ENCODE measurements at places on chromosomes 7 and 10.

GRCh38 chr7:18756378-18757050 lies 261.0 kb downstream of the HDAC9 start:
- no peak overlapping the region for H3K27ac ChIP-seq
- peaks cover 2% of the 10 kb centered on the region for H3K36me3 ChIP-seq
- H3K4me1 ChIP-seq = no peaks in the 10 kb centered on the region

- no peaks in the 10 kb centered on the region for H3K4me1 ChIP-seq
- peaks cover 23% of the 10 kb centered on the region for H3K27me3 ChIP-seq
- H3K4me3 ChIP-seq = no peak overlapping the region
- no peak for DNase-seq
Measured at GRCh38 chr10:124213899-124214510, 120.6 kb upstream of the CHST15 start.

DNA sequence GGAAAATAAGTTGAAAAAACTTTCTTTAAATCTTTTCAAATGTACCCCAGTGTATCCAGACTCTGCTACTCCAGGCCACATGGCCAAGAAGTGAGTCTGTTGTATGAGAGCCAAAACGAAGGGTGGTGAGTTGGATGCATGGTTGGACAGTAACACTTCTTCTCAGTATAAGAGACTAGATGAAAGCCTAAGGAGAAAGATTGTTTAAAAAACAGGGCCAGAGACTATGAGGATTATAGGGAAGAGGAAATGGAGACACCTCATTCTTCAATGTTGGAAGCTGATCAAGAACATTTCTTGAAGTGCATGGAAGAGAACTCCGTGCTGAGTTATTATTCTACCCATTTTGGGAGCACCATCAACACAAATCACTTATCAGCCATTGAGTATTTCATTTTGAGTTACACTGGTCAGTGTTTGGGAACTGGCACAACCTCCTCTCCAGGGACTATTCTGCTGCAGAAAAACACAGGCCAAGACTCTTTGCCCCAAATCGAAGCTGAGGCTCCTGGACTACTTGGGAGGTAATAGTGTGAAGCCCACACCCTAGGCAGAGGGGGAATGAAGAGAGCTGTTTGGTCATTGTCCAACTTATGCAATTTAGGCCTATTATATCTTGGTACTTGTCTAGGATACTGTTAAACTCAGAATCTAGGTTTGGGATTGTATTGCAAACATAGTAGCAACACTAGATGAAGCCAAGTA lies 123.0 kb upstream of the SEC61G start:
- DNase-seq = no peak
- H3K27me3 ChIP-seq = peaks cover 20% of the 10 kb centered on the region
- no peaks in the 10 kb centered on the region for H3K36me3 ChIP-seq
- H3K4me3 ChIP-seq = no peak overlapping the region
- H3K4me1 ChIP-seq = no peaks in the 10 kb centered on the region

GRCh38 chr7:36165059-36165458 lies 12.0 kb downstream of the EEPD1 start:
- no peaks in the 10 kb centered on the region for H3K27me3 ChIP-seq
- H3K36me3 ChIP-seq = no peaks in the 10 kb centered on the region
- no peaks in the 10 kb centered on the region for H3K4me1 ChIP-seq
- DNase-seq = no peak

- no peak overlapping the region for H3K27ac ChIP-seq
- H3K36me3 ChIP-seq = peaks cover 3% of the 10 kb centered on the region
- peaks cover 30% of the 10 kb centered on the region for H3K27me3 ChIP-seq
- DNase-seq = no peak
- no peaks in the 10 kb centered on the region for H3K4me1 ChIP-seq
- no peak overlapping the region for H3K4me3 ChIP-seq
Measured at GRCh38 chr7:29040579-29040925, 82.4 kb upstream of the TRIL start.

- no peak overlapping the region for H3K4me3 ChIP-seq
- no peaks in the 10 kb centered on the region for H3K27me3 ChIP-seq
- H3K36me3 ChIP-seq = no peaks in the 10 kb centered on the region
- no peak for DNase-seq
- no peak overlapping the region for H3K27ac ChIP-seq
Measured at GRCh38 chr7:116577320-116577871, 52.6 kb downstream of the CAV1 start.

DNA sequence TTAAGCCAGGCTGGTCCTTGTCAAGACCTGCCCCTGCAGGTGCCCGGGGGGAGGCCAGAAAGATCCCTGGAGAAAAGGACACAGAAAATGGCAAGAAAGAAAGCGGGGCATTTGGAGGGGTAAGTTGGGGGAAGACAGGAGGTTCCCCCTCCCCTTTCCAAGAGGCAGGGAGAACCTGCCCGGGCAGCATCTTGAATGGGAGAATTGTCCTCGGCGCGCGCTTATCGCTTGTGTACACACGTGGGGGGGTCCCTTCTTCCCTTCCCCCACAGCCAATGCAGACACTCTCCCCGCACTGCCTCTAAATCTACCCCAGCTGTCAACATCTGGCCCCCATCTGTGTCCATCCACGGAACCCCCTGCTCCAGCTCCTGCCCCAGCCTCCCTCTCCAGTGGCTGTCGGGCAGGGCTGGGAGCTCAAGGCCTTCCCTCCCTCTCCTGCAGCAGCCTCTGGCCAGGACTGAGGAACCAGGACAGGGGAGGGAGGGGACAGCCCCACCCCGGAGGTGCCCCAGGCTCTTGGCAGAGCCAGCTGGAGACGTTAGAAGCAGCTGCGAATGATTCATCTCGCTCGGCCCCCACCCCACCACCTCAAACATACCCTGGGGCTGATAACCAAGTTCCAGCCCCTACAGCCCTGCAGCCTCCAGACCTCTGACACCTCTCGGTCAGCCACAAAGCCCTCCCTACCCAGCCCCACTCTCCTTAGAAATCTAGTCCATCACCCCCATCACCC lies 25.3 kb downstream of the EPHB4 start:
- DNase-seq = no peak
- H3K36me3 ChIP-seq = peaks cover 4% of the 10 kb centered on the region
- H3K4me1 ChIP-seq = peaks cover 5% of the 10 kb centered on the region
- no peak overlapping the region for H3K4me3 ChIP-seq

- peaks cover 1% of the 10 kb centered on the region for H3K36me3 ChIP-seq
- DNase-seq = peak; percentile 69
- H3K4me3 ChIP-seq = peak within 1 kb of the TSS; percentile 92
- H3K4me1 ChIP-seq = peaks cover 31% of the 10 kb centered on the region
Measured at GRCh38 chr10:5977471-5978229, at the start of gene IL15RA. IL15RA (minus strand) TSS chr10:5977543; CDS start chr10:5977492, 51 bp downstream.

- no peaks in the 10 kb centered on the region for H3K4me1 ChIP-seq
- DNase-seq = no peak
- peaks cover 8% of the 10 kb centered on the region for H3K27me3 ChIP-seq
- no peak overlapping the region for H3K27ac ChIP-seq
- H3K4me3 ChIP-seq = no peak overlapping the region
Measured at GRCh38 chr10:83881661-83882060, 257.6 kb upstream of the GHITM start.
